ENCODE measurements at places on chromosomes 12 and 14. TPM values are rescaled to one million over a fixed set of nuclear protein-coding genes. Genes with fewer than 3 reads are reported as not detected.

The TCL1B gene
- polyA plus RNA-seq = 1.1 TPM

The USP15 gene
- polyA plus RNA-seq = 43.5 TPM

The NGB gene
- polyA plus RNA-seq = not detected

The DDX24 gene
- 42.5 TPM for polyA plus RNA-seq

The SYNDIG1L gene
- not detected for polyA plus RNA-seq

The KLHL33 gene
- 0.23 TPM for polyA plus RNA-seq

The CCDC38 gene
- polyA plus RNA-seq = not detected

The CRIP1 gene
- 403 TPM for polyA plus RNA-seq

The CCER1 gene
- polyA plus RNA-seq = not detected

The SLC22A17 gene
- polyA plus RNA-seq = 0.92 TPM

The KCNMB4 gene
- polyA plus RNA-seq = 0.69 TPM

The AKT1 gene
- 102 TPM for polyA plus RNA-seq

The ARHGEF40 gene
- 12.5 TPM for polyA plus RNA-seq

The LALBA gene
- not detected for polyA plus RNA-seq

The OTOGL gene
- not detected for polyA plus RNA-seq

The SLC38A2 gene
- 19.2 TPM for polyA plus RNA-seq

The LIN7A gene
- polyA plus RNA-seq = 1.6 TPM

The CYP46A1 gene
- polyA plus RNA-seq = not detected

The REP15 gene
- polyA plus RNA-seq = 187 TPM

The TAMALIN gene
- 17.0 TPM for polyA plus RNA-seq

The TAS2R19 gene
- polyA plus RNA-seq = 0.41 TPM

The ARG2 gene
- polyA plus RNA-seq = 0.60 TPM

The ESPL1 gene
- polyA plus RNA-seq = 7.6 TPM

The FOXN4 gene
- polyA plus RNA-seq = 0.06 TPM

The OAS1 gene
- polyA plus RNA-seq = 109 TPM

Data from sigmoid colon (tissue), 7 donors.